ENCODE measurements at places on chromosomes 16 and 17.
A peak's percentile ranks its signal among the peaks of the same experiment; 100 is the strongest.

DNA sequence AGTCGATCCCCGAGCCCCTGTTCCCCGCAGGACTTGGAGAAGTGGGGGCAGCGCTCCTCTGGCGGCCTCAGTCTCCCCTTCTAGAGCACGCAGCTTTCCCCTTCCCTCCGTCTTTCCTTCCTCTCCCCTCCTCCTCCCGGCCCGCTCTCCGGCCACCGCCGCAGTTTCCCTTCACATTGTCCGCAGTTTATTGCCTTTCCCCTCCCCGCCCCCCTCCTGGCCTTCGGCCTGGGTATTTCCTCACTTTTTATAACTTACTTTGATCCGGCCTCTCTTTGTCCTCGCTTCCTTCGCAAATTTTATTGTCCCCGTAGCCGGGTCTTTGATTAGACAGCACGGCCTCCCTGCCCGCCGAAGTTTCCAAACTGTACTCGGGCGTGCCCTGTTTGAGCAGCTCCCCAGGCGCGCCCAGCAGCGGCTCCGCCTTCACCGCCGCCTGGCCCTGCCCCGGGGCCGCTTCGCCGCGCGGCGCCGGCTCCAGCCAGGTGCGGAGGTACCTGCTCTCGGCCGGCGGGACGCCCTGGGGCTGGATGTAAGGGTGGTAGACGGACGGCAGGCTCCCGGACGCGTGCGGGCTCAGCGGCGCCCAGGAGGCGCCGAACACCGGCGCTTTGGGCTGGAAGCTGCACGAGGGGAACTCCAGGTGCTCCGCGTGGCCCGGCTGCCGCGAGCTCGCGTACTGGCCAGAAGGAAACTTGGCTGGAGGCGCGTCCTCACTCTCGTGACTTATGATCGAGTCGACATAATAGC lies 488 bp downstream of the HOXB9 start:
- DNase-seq, result no peak

DNA sequence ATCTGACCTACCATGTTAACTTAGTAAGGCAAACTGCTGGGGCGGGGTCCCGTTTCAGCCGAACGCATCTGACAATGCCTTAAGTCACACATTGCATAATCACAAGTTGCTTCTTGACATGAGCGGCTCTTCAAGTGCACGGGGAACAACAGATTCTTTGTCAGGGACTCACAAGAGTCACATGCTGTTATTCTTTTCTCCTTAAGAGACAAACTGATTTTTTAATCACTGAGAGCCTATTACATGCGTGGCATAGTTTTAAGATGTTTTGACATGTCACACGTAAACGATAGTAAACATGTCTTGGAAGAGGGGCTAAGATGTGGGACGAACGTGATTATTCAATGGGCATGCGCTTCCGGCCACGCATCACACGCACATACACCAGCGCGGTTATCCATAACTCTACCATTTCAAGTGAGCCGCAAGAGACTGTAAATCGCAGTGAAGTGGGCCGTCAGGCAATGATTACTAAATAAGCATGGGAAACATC lies 63.4 kb downstream of the ADCY9 start:
- DNase-seq, result no peak

DNA sequence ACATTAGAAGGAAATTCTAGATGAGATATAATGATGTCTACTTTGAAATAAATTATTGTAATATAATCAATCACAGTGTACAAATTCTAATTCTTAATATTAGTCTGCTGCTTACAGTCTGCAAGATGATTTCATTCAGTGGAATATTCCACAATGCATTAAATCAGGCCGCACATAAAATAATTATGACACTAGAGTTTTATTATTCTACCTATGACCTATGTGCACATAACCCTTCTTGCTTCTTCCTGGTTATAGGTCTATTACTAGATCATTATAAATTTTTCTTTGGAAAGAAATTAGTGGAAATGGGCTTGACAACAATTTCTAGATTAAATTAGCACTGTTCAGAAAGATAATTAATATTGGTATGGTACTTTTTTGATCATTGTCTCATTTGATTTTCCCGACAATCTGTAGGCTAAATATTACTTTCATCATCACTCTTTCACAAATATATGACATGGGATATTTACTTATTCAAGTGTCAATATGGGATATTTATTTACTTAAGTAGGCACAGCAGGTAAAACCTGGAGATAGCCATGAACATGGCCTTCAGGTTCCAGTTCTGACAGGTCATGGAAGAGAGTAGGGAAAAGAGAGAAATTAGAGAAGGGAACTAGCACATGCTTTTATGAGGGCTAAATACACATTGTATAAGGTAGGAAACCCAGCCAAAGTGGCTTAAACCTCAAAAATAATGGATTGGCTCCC lies 476.4 kb downstream of the TOX3 start:
- DNase-seq, result no peak

DNA sequence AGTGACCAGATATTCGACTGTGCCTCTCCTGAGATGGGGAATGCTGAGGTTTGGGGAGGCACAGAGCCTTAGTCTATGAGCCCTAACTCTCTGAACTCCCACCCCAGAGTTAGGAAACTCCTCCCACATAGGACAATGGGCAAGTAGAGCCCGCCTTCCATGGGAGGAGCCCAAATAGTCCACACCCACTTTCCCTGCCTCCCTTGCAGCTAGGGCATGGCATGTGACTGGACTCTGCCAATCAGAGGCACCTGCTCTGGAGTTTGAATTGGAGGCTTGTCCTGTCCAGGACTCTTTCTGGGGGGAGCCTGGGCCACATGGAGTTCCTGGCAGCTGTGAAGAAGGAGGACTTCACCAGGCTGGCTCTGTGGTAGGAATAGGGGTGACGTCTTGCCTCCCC lies 48.4 kb downstream of the SOCS1 start:
- DNase-seq, result no peak

DNA sequence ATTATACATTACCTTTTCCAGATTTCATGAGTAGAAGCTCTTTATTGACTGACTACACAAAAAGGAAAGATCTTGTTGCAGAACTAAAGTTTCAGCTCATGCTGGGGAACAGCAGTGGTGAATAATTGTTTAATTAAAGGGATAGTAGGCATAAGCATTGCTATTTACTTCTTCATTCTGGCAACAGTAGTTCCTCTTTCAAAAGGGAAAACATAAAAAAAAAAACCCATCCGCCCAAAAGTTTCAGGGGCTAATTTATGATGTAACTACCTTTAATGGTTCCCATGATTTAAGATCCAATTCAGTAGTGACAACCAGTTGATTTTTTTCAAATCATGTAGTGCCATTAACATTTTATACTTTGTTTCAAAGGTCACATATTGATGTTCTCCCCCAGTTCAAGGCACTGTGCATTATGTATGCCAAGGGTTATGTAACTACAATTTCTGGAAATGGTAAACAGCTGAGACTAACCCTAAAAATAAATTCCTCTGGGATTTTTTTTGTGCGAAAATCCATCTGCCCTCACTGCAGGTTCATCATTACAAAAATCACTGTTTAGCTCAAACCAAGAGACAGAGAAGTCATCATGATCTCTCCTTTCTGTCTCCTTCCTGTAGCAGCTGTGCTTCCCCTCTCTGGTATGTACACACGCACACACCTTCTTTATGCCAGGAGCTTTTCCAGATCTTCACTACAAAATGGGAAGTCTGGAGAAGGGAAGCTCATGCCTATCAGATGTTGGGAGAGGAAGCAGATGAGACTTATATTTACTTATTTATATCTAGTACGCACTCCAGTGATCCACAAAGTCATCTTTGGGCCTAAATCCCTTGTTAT lies 2.2 kb upstream of the PHLPP2 start:
- DNase-seq, result no peak

- no peak for DNase-seq
Observed at GRCh38 chr16:1211451-1212268, 13.4 kb downstream of the TPSG1 start.

GRCh38 chr16:80433623-80434022 lies 107.2 kb upstream of the DYNLRB2 start:
- DNase-seq, result no peak

DNA sequence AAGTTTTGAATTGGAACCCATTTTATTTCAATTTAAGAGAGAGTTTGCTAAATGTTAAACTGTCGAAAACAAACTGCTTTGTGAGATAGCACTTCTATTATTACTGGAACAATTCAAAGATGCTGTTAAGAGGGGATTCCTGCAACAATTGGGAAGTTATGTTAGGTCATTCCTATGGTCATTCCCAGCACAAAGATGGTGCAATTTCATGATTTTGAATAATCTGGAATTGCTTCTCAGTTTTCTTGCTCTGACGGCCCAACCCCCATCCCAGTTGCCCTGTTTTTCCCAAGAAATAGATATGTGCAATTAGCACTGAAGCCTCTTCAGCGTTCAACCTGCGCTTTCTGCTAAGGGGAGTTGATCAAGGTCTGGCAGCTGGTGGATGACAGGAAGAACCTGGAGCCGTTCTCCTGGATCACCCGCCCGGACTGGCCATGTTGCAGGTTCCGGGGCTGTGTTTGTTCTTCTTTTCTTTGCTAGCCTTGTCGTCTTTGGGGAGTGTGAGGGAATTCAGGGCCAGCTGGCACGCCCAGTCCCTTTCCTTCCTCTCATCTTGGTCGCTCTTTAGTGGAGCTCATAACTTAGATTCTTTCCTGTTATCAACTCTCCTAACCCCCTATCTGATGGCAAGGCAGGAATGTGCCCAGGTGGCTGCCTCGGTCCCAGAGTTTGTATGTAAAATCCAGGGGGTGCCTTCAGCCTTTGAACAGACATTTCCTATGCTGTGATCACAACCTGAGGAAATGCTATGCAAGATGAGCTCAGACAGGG lies 29.0 kb upstream of the IRF8 start:
- DNase-seq, result no peak

DNA sequence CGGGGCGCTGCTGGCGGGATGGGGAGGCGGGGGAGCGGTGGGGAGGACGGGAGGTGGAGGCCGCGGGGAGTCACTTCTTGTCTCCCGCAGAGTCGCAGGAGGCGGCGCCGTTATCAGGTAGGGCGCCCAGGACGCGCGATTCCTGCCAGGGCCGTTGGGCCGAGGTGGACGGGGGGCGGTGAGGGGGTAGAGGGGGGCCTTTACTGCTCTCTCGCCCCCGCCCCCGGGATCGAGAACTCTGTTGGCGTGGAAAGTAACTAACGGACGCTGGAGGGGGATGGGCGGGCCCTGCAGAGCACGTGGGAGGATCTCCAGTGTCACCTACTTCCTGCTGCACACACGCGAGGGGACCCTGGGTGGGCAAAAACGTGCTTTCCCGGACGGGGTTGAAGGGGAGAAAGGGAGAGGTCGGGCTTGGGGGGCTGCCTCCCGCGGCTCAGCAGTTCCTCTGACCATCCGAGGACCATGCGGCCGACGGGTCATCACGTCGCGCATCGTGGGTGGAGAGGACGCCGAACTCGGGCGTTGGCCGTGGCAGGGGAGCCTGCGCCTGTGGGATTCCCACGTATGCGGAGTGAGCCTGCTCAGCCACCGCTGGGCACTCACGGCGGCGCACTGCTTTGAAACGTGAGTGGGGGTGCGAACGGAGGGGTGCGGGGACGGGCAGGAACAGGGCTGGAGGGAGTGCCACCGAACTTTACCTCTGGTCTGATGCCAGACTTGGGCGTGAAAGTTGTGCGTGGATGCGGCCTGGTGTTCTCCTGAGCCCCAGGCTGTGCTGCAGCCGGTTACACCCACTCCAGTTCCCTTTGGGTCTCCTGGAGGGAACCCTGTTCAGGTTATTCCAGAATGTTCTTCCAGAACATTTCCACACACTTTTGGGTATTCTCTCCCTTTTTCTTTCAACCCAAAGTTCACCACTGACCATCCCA lies 569 bp downstream of the PRSS21 start:
- DNase-seq, result no peak

- DNase-seq, result no peak
Observed at GRCh38 chr17:15303851-15304250, 37.5 kb downstream of the TEKT3 start.

GRCh38 chr16:23949630-23950290 lies 114.0 kb downstream of the PRKCB start:
- no peak for DNase-seq

GRCh38 chr16:681746-682427 lies 1.7 kb downstream of the STUB1 start:
- DNase-seq, result no peak

- DNase-seq, result peak; percentile 61
Observed at GRCh38 chr16:23504453-23505179, 5.7 kb downstream of the GGA2 start.

DNA sequence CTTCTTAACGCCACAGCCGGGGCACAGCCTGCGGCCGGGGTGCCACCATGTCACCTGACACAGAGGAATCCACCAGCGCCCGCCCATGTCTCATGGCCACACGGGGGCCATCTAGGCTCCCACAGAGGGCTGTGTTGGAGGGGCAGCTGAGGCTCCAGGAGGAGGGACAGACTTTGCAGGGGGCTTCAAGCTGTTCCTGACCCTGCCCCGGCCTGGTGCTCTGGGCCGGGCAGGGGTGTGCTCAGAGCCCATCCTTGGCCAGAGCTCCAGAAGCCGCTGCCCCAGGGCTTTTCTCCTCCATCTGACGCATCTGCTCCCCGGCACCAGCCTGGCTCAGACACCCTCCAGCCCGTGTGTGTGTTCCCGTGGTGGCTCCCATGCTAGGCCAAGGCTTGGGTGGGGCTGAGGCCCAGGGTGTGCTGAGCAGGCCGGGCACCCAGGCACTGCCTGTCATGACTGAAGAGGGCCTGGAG lies 7.8 kb upstream of the SLC38A10 start:
- no peak for DNase-seq

GRCh38 chr17:36818134-36818825 lies 119.0 kb upstream of the LHX1 start:
- no peak for DNase-seq

DNA sequence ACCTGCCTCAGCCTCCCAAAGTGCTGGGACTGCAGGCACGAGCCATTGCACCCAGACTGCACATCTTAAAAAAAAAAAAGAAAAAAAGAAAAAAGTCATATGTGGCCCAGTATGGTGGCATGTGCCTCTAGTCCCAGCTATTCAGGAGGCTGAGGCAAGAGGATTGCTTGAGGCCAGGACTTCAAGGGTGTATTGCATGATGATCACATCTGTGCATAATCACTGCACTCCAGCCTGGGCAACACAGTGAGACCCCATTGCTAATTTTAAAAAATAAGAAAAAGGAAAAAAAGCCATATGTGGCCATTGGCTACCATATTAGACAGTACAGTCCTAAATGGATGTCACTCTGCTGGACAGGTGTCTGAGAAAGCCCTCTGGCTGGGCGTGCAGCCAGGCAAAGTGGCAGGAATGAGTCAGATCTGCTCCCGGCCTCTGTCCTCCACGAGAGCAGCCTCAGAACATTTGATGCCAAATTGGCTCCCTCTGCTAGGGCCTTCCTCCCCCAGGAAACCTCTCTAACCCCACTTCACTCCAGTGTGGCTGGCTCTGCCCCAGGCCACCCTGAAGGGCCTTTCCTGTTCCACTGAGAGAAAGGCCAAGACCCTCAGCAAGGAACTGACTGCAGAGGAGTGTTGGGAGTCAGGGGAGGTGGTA lies 14.7 kb downstream of the CA7 start:
- DNase-seq, result no peak
